ENCODE measurements at places on chromosomes 2 and 18.

- DNase-seq = no peak
Observed at GRCh38 chr2:112849956-112850355, 13.4 kb upstream of the IL1B start.

DNA sequence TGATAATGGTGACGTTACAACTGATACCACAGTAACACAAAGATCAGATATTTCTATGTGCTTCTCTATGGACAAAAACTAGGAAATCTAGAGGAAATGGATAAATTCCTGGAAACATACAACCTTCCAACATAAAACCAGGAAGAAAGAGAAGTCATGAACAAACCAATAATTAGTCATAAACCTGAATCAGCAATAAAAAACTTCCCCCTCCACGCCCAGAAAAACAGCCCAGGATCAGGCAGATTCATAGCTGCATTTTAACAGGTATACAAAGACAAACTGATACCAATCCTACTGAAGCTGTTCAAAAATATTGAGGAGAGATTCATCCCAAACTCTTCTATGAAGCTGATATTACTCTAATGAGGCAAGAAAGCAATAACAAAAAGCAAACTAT, 1535.2 kb upstream of the LRRTM1 start:
- DNase-seq = no peak

- DNase-seq = peak; percentile 14
Observed at GRCh38 chr18:8366656-8367055, 242.6 kb upstream of the RAB12 start.

GRCh38 chr18:48649231-48649630, 110.4 kb downstream of the CTIF start:
- no peak for DNase-seq

GRCh38 chr18:22345718-22346117, 72.0 kb downstream of the CTAGE1 start:
- DNase-seq = no peak

- no peak for DNase-seq
Observed at GRCh38 chr2:223007531-223007930, 44.5 kb upstream of the KCNE4 start.

GRCh38 chr2:80719607-80720006, 415.1 kb upstream of the LRRTM1 start:
- no peak for DNase-seq

DNA sequence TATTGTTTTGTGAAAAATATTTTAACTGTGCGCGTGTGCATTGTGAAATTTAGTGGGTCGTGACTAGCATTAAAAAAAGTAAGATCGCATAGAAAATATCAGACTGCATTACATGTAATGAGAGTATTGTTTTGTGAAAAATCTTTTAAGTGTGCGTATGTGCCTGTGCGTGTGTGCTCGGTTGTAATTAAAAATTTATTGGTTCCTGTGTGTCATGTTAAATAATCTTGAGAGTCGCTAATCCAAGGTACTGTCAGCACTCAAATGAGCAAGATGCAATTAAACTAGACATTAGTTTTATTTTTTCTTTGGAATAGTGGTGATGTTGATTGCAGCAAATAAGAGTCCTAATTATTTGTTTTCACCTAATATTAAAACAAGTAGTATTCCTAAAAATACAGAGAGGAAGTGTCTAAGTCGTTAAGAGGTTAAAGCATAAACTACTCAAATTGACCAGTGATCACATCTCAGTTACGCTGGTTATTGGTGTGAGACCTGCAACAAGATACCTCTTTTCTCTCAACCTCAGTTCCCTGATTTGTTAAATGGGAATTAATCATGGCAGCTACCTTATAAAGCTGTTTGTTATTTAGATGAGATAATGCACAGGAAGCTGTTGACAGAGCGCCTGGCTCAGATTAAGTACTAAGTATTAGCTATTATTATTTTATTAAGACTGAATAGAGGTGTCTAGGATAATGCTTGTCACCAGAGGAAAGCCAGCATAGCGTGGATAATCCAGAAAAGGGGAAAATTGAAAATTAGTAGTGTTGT, 1.9 kb downstream of the ZDBF2 start:
- no peak for DNase-seq

- DNase-seq = no peak
Observed at GRCh38 chr2:201969938-201970785, 63.5 kb upstream of the FZD7 start.

GRCh38 chr2:113005030-113005509, at the start of gene IL36A:
IL36A (plus strand) TSS chr2:113005459; CDS start chr2:113005872, 413 bp downstream.
- DNase-seq = no peak

GRCh38 chr18:45054636-45055035, 373.9 kb downstream of the SETBP1 start:
- DNase-seq = no peak

DNA sequence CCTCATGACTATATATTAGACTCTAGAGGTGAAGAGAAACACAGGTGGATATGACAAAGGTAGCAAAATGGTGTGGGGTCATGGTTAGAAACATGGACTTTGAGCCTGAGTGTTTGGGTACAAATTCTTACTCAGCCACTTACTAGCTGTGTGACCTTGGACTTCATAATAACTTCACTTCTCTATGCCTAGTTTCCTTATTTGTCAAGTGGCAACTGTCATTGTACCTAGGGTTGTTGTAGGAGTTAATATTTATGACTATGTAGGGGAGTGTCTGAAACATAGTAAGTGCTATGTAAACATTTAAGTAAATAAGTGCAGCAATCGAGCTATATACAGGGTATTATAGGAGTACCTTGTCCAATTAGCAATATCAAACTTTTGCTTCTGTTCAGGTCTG, 49.7 kb upstream of the RAPH1 start:
- DNase-seq = no peak

GRCh38 chr2:156445296-156446220, 9.4 kb downstream of the GPD2 start:
- no peak for DNase-seq

DNA sequence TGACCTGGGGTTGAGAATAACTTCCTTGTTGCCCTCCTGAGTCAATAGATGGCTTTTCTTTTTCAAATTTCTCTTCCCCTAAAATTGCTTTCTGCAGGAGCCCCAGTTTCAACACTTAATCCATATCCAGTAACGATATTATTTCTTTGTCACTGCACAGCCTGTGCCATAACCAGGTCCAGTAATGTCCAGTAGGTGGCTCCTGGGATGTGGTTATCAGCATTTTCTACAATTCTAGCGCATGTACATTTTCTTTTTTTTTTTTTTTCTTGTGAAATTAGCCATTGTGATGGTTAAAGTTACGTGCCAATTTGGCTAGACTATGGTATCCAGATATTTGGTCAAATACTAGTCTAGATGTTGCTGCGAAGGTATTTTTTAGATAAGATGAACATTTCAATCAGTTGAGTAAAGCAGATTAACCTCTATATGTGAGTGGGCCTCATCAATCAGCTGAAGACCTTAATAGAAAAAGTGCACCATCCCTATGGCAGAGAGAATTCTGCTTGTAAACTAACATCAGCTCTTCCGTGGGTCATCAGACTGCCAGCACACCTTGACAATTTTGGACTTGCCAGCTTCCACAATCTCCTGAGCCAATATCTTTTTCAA, 72.9 kb upstream of the SCG2 start:
- peak; percentile 21 for DNase-seq

GRCh38 chr2:126893606-126894005, 5.1 kb upstream of the TEX51 start:
- no peak for DNase-seq

DNA sequence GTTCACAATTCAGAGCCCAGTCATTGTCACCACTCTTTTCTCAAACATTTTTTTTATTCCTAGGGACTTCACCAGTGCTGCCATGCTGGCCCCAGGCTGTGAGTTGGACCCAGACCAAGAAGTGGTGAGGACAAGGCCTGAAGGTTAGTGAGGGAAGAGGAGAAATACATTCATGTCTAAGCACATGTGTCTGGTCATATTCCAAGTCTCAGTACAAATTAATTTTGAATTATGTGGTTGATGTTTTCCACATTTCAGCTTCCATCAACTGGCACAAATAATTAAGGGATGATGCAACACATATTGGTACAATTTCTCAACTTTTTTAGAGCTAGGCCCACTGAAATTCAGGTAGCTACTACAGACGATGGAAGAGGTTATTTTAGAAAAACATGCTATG, 106.6 kb upstream of the UPP2 start:
- DNase-seq = no peak

- DNase-seq = no peak
Observed at GRCh38 chr2:43853141-43854081, 14.6 kb downstream of the ABCG8 start.

DNA sequence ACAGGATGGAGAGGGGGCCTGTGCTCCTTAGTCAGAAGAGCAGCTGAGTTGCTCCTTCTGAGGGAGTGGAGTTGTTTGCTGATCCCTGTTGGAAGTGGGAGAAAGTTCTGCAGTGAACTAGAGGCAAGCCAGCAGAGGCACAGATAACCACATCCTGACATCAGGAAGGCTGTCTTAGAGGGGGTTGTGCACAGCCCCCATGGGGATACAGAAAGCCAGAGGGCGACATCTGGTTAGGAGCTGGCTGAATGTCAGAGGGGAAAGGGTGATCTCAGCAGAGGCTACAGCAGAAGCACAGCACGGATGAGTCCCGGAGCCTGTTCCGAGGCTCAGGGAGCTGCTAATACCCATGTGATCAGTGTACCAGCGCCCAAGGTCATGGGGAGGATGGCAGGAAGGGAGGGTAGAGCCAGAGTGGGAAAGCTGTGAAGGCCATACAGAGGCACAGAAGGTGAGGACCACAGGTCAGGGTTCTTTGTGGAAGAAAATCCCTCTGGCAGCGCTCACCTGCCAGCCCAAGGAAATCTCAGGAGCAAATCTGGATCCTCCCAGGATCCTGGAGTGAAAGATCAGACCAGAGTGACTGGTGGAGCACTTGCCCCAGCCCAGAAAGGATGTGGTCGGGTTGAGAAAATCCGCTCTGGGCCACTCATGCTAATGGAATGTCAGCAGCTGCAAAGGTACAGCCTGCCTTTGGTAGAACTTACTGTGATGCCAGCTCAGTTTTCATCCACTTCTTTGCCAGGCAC, 111.8 kb downstream of the STPG4 start:
- DNase-seq = peak; percentile 72

DNA sequence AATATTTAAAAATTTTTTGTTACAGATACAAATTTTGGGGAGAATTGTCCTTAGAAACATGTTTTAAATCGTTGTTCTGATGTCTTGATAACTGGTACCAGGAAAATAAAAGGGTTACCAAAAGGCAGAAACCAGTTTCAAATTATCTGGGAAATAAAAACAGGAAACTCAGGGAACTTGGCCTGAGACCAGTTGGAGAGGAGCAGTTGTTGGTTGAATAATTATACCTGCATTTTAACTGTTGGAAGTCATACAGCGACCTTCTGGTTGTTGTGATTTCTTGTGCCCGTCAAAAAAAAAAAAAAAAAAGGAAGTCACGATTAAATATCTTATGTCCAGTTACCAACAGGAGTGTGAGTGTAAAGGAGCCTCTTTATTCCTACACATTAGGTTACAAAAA, 51.8 kb downstream of the CRIM1 start:
- DNase-seq = no peak

- no peak for DNase-seq
Observed at GRCh38 chr18:24265502-24266064, 126.7 kb downstream of the CABYR start.

GRCh38 chr2:230219419-230220331, at the start of gene SP110:
SP110 (minus strand) TSS chr2:230219984; CDS start chr2:230216927, 3,057 bp downstream.
- peak; percentile 62 for DNase-seq

GRCh38 chr2:239462671-239463506, 62.1 kb upstream of the HDAC4 start:
- no peak for DNase-seq

DNA sequence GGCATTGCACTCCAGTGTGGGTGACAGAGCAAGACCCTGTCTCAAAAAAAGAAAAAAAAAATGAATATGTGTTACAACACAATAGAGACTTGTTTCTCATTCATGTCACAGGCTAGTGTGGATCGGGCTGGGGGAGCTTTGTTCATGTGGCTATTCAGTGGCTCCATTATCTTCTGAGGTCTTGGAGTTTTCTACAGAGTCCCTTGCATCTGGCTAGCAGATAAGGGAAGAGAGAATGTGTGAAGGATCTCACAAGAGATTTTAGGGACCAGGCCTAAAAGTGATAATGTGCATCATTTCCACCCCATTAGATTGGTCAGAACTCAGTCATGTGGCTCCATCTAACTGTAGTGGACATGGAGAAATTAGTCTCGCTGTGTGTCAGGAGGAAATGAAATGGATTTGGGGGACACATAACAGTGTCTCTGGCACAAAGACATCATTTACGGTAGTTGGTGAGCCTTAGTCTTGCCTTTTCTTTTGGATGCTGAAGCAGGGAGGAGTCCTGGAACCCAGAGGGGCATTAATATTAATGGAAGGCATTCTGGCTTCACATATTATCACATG, 32.4 kb upstream of the CASP10 start:
- DNase-seq = no peak

DNA sequence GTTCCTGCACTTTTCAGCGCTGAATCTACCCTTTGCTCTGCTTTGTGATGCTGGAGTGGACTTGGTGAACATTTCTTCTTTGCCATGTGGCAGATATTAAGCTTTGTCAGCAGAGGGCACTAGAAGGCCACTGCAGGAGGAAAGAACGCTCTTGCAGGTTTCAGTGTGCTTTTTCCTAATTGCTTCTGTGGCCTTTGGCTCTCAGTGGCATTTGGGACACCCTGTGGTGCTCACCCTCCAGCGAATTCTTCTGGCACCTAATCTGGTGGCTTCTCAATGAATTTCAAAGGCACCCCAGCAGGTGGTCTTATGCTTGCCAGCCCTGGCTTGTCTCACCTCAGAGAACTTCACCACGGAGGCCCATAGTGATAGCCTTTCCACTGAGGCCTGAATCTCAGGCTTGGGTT, 146.7 kb downstream of the MYO3B start:
- peak; percentile 70 for DNase-seq

DNA sequence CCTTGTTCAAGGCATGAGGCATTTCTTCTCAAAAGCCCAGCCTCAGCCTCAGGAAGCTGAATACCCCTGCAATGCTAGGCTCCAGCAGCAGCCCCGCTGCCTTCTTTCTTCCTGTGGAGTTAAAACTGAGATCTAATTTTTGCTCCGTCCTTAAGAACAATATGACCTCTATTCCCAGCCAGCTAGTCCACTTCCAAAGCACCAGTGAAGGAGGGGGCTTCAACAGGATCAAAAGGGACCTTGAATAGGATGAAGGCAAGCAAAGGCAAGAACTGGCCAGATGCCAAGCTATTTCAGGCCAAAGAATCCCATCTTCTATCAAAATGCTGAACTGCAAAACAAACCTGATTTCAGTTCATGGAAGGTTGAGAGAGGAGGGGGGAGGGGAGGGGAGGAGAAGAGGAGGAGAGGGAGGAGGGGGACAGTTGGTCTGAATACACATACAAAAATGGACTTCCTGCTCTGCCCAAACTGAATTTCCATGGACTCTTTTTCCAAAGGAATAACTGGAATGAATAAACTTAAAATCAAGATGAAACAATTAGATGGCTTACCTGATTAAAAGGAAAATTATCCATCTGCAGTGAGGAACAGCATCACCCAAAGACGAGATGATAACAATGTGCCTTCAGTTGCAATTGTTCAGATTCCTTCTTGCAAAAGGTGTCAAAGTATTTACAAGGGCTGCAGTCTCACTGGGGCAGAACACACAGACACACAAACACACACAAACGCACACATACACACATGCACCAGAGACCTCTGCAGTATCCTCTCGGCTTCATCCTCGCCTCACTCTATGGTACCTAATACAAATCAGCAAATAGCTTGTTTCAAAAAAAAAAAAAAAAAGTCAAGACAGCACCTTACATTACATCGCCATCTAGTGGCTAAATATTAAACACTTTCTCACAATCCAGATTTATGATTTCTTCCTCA, at the start of gene SCN1A:
Gene SCN1A, minus strand, starts transcription at position 804 of the 939 bp plus-strand sequence. CDS start 54,399 bp downstream, outside the sequence.
- peak; percentile 35 for DNase-seq

GRCh38 chr2:211469664-211470059, 913.3 kb downstream of the CPS1 start:
- no peak for DNase-seq

- no peak for DNase-seq
Observed at GRCh38 chr2:1601471-1602277, 142.6 kb downstream of the PXDN start.
